GM13976 (cell line): ENCODE measurements at places on chromosomes 1 and 21.

- peak; percentile 60 for DNase-seq
These were observed 1.9 kb downstream of the ITPKB start for GRCh38 chr1:226736908-226737818.

- DNase-seq: no peak
These were observed 2.3 kb downstream of the C1orf87 start for GRCh38 chr1:60071296-60071695.

- DNase-seq: no peak
These were observed 13.0 kb downstream of the FAM20B start for GRCh38 chr1:179038528-179039281.

- DNase-seq: no peak
These were observed 30.2 kb downstream of the RABGAP1L start for GRCh38 chr1:174189428-174190062.

GRCh38 chr1:107454791-107455190, 314.0 kb downstream of the NTNG1 start:
- no peak for DNase-seq

DNA sequence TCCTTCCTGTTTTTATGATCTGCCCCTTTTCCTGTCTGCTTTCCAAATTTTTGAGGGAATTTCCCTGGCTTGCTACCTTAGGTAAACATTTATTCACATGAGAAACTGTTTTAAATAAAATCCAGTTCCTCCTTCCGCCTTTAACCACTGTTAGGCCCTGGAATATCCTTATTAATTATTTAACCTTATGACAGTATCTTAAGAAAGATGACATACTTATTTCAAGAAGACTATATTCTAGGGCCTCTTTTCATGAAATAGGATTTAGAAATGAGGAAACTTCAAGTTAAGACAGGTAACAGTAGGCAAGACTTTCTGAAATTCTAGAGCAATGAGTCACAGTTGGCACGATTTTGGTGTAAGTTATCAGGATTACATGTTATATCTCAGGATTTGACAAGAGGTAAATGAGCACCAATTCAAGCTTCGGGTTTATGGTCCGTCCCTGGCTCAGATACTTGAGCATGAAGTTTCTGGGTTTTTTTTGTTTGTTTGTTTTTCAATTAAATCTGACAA, 2.0 kb upstream of the TNFSF18 start:
- no peak for DNase-seq

- DNase-seq: no peak
These were observed 36.7 kb upstream of the RASAL2 start for GRCh38 chr1:178057141-178057765.

DNA sequence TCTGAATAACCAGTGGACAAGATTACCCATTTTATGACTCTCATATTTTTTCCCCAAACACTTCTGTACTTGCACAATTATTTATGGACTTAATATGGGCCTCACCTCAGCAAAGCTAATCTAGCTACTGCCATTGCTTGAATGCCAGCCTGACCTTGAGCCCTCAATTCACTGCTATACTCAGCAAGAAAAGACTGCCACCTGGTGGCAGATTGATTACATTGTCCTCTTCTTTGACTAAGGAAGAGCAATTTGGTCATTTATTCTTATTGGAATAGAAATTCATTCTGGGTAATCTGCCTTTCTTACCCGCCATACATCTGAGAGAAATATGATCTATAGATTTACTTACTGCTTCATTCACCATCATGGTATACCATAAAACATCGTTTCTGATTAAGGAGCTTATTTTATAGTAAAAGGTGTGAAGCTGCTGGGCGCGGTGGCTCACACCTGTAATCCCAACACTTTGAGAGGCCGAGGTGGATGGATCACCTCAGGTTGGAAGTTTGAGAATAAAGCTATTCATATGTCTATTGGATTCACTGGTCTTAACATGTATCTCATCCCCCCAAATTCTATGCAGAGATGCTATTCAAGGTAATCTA, 32.9 kb upstream of the DIPK1A start:
- peak; percentile 61 for DNase-seq

DNA sequence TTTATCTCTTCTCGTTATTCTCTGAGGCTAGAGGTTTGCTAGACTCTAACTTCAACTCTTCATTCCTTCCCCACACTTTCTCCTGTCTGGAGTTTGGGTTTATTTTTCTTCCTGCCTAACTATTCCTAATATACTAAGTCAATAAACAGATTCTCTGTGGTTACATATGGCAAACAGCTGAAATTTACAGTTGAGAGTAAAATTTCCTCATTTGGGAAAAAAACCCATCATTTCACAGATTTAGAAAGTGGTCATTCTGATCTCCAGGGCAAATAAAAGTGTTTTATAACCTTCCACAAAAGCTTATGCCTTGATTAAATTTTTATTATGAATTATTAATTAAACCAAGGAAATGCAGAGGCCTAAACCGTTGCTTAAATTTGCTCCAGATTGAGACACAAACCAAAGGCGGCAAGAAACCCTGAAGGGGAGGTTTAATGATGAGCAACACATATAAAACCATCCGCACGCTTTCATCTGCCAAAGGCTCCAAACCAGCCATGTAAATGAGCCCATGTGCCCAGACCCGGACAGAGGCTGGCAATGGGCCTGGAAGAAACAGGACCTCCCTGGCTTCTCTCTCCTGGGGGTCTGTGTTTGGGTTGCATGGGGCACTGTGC, 201.7 kb upstream of the LMO4 start:
- DNase-seq: no peak

GRCh38 chr1:205335692-205336091, 14.1 kb upstream of the NUAK2 start:
- peak; percentile 78 for DNase-seq

GRCh38 chr21:38205940-38206339, 50.9 kb upstream of the KCNJ15 start:
- no peak for DNase-seq

DNA sequence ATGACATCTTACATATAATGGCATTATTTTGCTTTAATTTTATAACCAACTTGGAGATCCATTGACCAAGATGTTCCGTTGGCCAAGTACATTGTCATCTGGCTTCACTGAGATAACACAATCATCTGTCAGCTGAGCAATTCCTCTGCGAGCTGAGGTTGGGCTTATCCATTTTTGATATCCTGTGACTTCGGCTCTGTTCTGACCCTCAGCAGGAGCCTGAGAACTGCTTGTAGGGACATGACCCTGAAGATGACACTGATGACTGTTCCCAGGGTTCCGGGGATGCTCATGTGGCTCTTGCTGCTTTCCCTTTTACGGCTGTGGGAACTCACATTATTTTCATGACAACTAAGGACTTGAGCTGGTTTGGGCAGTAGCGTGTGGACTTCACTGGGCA, 51.2 kb downstream of the TLR5 start:
- DNase-seq: no peak

GRCh38 chr1:238489006-238489405, 598.3 kb upstream of the ZP4 start:
- no peak for DNase-seq

GRCh38 chr1:222877854-222878253, 63.0 kb downstream of the DISP1 start:
- no peak for DNase-seq

- no peak for DNase-seq
These were observed 11.6 kb downstream of the BSND start for GRCh38 chr1:55010194-55010886.

DNA sequence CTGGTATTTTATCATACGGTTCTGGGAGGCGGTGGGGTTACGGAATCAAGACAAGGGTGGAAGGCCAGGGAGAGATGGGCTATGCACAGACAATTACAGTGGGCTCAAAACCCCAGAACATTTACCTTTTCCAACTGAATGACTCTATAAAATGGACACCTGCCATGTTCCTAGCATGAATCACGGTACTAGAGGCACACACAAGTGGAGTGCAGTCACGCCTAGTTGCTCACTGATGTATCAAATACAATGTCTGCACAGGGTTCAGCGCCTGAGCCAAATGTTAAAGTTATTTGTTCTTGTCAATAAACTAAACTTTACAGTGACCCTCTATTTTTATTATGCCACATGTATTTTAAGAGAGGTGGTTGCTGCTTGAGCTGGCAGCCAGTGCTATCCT, 121.4 kb downstream of the ATG4C start:
- no peak for DNase-seq

DNA sequence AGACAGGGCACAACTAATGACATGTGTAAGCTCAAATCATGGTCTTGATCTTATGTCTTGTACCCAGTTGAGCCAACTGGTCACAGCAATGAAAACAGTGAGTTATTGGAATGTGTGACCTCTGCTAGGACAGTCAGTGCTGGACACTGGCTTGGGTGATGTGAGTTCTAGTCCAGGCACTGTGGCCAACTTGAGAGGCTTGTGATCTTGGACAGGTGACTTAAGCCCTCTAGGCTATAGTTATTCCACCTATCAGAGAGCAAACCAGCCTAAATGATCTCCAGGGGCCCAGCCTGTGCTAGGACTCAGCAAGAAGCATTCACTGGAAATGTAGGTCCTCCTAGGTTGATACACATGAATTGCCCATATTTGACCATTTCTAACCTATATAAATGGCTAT, 1.1 kb downstream of the KCNE2 start:
- no peak for DNase-seq

- no peak for DNase-seq
These were observed 3.6 kb upstream of the NPPA start for GRCh38 chr1:11851180-11851579.

- DNase-seq: no peak
These were observed 184.8 kb downstream of the BRINP2 start for GRCh38 chr1:177355575-177355974.

DNA sequence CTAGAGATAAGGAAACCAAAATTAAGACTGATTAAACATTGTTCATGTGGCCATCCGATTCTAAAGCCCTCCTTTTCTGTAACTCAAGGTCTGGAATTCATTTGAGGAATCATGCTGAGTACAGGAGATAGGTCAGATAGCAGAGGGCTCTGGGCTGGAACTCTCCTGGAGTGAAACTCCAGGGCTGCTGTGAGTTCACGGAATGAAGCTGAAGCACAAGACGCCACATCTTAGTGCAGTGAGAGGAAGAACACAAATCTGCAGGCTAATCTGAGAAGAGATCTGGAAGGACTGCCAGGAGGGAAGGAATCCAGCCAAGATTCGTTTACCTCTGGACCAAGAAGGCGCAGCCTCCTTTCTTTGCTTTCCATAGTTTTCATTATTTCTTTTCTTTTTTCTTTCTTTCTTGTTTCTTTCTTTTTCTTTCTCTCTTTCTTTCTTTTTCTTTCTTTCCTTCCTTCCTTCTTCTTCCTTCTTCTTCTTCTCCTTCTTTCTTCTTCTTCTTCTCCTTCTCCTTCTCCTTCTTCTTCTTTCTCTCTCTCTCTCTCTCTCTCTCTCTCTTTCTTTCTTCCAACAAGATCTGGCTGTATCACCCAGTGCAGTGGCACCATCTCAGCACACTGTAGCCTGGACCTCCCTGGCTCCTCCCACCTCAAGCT, 74.8 kb upstream of the ATP1B1 start:
- no peak for DNase-seq

- DNase-seq: no peak
These were observed at the start of gene COL8A2 for GRCh38 chr1:36125129-36125991. COL8A2 (minus strand) TSS chr1:36125222; CDS start chr1:36100242, 24,980 bp downstream.

DNA sequence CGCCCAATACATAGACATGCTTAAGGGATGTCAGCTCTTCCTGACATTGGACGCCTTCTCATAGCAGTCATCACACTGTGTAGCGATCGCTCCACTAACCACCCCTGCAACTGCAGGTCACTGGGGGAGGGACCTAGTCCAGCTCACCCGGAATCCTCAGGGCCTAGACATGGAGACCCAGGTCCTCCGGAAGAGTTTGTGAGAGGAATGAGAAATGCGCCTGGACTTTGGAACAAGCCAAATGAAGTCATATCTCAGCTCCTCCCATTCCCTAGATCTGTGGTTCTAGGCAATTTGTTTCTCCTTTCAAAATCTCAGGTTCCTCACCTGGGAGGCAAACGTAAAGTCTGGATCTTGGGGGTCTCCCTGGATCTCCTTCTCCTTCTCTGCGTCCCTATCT, 253.3 kb downstream of the KAZN start:
- DNase-seq: no peak

GRCh38 chr1:169240449-169241232, 127.0 kb downstream of the NME7 start:
- DNase-seq: no peak

GRCh38 chr1:94543001-94543400, 1.4 kb upstream of the F3 start:
- no peak for DNase-seq

- no peak for DNase-seq
These were observed 235.1 kb downstream of the GRIK1 start for GRCh38 chr21:29704719-29705118.

DNA sequence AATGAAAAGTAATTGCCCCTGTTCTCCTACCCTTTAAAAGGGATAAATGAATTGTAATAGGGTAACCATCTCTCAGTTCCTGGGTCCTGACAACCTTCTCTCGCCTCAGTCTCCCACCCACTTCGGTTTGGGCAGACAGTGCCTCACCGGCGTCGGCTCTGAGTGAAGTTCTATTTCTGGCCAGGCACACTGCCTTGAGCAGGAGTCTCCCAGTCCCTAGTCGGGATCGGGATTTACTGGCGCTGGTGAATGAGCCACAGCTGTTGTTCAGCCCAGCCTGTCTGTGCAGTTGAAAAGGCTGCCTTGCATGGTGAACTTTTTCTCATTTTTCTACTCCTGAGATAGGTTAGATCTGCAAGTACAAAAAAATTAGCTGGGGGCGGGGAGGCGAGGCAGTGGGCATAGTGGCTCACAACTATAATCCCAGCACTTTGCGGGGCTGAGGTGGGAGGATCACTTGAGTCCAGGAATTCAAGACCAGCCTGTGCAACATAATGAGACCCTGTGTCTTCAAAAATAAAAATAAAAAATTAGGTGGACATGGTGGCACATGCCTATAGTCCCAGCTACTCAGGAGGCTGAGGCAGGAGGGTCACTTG, 7.4 kb downstream of the PLEKHM2 start:
- DNase-seq: no peak

DNA sequence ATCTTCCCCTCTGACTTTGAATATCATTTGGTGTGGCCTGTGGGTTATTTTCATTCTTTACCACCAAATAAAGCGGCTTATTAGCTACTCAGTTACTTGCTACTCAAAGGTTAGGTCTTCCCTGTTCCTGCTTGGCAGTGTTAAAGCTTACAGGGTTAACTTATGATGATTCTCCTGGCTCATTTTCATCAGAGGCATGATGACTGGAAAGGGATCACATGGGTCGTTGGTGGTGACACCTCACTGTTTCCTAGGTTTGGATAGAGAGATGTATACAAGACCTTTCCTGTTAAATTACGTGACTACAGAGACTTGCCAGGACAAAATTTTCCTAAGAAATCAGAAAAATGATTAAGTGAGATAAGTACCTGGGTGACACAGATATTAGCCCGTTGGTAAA, 27.4 kb downstream of the MRPS6 start:
- DNase-seq: no peak

- no peak for DNase-seq
These were observed 20.7 kb downstream of the TRIM62 start for GRCh38 chr1:33161061-33161681.

DNA sequence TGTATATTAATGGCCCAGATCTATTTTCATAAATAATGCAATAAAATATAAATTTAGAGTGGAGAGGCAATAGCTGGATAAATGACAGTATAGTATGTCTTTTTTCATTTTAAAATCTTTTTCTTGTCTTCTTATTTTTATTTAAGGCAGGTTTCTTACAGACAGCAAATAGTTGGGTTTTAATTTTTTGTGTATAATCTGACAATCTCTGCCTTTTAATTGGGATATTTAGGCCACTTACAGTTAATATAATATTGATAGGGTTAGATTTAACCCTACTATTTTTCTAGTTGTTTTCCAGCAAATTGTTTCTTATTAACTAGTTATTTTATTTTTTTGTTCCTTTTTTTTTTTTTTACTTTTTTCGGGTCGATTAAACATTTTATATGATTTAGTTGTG, 23.3 kb upstream of the KCTD3 start:
- no peak for DNase-seq
